Stimulated activated memory B cell treated with anti-CD40 and anti-IgM and Interleukin-4, amounts not matched to agents 10 μg/mL and 1 μg/mL and 100 μg/mL, for 72 hours (primary cell): ENCODE measurements at places on chromosomes 6 and 20.

DNA sequence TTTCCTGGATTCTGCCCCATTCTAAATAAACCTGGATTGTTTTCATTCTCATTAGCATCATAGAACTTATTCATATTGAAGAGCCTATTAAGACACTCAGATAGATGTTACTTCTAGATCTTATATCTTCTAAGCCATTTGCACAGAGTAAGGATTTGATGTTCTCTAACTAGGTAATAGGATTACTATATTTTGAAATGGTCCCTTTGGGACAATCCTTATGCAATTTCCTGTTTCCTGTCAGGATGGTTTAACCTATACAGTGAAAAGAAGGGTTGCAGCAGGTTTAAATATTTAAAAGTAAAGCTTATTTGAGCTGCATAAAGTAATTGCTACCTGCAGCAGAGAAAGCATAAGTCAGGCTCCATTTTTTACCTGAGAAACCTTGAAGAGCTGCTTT lies 860.1 kb downstream of the TFAP2A start:
- H3K36me3 ChIP-seq, result no peaks in the 10 kb centered on the region
- ATAC-seq, result no peak
- no peak overlapping the region for H3K4me3 ChIP-seq
- H3K4me1 ChIP-seq, result no peaks in the 10 kb centered on the region
- no peaks in the 10 kb centered on the region for H3K27me3 ChIP-seq

GRCh38 chr20:9454791-9455190 lies 59.6 kb upstream of the LAMP5 start:
- no peak overlapping the region for H3K27ac ChIP-seq
- H3K36me3 ChIP-seq, result no peaks in the 10 kb centered on the region
- H3K27me3 ChIP-seq, result no peaks in the 10 kb centered on the region
- ATAC-seq, result no peak
- H3K4me3 ChIP-seq, result no peak overlapping the region

- no peaks in the 10 kb centered on the region for H3K36me3 ChIP-seq
- peaks cover 15% of the 10 kb centered on the region for H3K4me1 ChIP-seq
- peak overlapping the region; percentile 84 for H3K27ac ChIP-seq
- peak overlapping the region; percentile 19 for H3K4me3 ChIP-seq
- H3K27me3 ChIP-seq, result peaks cover 16% of the 10 kb centered on the region
- ATAC-seq, result peak; percentile 85
Observed at GRCh38 chr6:135703621-135704020, 147.9 kb upstream of the PDE7B start.

DNA sequence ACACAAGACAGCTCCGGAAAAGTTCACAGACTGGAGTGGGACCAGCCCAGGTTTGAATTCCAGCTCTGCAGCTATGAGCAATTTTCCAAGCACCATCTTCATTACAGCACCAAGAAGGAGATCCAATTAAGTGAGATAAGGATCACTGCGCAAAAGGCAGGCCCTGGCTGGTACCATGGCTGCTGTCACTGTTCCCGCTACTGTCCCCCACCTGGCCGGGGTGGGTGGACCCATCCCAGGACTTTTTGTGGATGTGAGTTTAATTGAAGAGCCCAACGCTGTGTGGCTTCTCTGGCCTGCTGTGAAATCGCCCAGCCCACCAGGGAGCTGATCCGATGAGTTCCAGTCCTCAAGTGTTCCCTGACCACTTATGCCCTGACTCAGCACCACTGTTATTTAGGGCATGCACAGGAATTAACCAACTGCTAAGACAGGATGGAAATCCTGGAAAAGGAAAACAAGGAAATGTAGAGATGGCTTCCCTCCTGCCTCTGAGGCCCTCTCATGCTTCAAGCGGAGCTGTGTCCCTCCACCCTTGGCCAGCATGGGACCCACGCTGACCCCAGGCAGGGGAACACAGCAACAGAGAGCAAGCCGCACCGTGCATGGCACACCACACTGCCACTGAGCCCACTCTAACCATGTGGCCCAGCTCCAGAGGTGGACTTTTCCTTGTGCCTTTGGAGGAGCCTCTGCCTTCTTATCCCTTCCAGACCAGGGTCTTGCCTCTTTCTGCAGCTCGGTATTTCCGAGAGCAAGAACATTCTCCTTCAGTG lies 150.0 kb upstream of the CST7 start:
- no peaks in the 10 kb centered on the region for H3K27me3 ChIP-seq
- H3K27ac ChIP-seq, result no peak overlapping the region
- no peak overlapping the region for H3K4me3 ChIP-seq
- no peak for ATAC-seq
- no peaks in the 10 kb centered on the region for H3K4me1 ChIP-seq

DNA sequence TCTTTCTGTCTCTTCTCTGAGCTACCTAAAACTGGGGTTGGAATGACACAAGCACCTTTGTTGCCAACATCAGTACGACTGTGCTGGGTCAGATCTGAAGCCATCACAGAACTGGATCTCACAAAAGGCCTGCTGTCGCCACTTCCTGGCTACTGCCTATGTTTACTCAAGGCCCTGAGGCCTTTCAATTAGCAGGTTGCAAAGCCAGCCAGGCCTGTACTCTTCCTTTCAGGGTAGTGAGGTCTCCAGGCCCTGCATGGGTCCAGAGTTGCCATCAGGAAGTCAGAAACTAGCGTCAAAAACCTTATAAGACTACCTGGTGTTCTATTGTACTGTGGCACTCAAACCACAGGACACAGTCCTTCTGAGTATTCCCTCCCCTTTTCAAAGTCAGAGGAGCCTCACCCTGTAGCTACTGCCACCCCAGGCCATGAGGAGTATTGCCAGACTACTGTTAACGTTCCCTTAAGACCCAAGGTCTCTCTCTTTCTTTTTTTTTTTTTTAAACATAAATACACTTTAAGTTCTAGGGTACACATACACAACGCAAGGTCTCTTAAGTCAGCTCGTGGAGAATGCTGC lies 937.4 kb upstream of the GJE1 start:
- no peak overlapping the region for H3K4me3 ChIP-seq
- H3K27ac ChIP-seq, result no peak overlapping the region
- H3K27me3 ChIP-seq, result no peaks in the 10 kb centered on the region
- ATAC-seq, result no peak
- H3K4me1 ChIP-seq, result no peaks in the 10 kb centered on the region
- no peaks in the 10 kb centered on the region for H3K36me3 ChIP-seq

DNA sequence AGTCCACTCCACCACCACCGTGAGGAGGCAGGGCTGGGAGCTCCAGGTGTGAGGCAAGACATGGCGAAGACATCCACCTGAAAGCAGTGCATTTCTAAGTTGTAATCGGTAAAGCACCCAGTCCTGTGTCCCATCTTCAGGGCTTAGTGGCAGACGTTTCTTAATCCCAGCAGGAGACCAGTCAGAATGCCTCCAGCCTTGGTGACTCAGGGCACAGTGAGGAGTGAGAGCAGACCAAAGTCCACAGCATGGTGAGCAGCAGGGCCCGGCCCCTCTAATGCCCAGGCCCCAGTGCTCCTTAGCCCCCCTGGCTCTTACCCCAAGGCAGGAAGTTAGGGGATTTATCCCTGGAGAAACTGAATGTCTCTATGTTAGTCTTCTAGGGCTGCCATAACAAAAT lies 183.9 kb downstream of the SYNDIG1 start:
- no peak overlapping the region for H3K27ac ChIP-seq
- no peak overlapping the region for H3K4me3 ChIP-seq
- no peaks in the 10 kb centered on the region for H3K36me3 ChIP-seq
- ATAC-seq, result no peak
- H3K4me1 ChIP-seq, result peaks cover 15% of the 10 kb centered on the region

DNA sequence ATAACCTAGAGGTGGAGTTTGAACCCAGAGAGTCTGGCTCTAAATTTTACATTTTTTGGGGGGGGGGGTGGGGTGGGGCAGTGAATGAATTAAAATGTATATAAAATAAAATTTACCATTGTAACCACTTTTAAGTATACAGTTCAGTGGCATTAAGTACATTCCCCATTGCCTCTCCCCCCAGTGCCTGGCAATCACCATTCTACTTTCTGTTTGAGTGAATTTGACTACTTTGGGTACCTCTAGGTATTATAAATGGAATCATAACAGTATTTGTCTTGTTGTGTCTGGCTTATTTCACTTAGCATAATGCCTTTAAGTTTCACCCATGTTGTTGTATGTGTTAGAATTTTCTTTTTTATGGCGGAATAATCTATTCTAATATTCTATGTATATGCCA lies 2.7 kb downstream of the FAM110A start:
- no peaks in the 10 kb centered on the region for H3K27me3 ChIP-seq
- H3K27ac ChIP-seq, result no peak overlapping the region
- no peak overlapping the region for H3K4me3 ChIP-seq

GRCh38 chr6:35027807-35028206 lies 113.3 kb downstream of the TCP11 start:
- ATAC-seq, result no peak
- H3K4me3 ChIP-seq, result no peak overlapping the region
- peaks cover 23% of the 10 kb centered on the region for H3K36me3 ChIP-seq
- H3K27ac ChIP-seq, result no peak overlapping the region
- no peaks in the 10 kb centered on the region for H3K4me1 ChIP-seq
- no peaks in the 10 kb centered on the region for H3K27me3 ChIP-seq

DNA sequence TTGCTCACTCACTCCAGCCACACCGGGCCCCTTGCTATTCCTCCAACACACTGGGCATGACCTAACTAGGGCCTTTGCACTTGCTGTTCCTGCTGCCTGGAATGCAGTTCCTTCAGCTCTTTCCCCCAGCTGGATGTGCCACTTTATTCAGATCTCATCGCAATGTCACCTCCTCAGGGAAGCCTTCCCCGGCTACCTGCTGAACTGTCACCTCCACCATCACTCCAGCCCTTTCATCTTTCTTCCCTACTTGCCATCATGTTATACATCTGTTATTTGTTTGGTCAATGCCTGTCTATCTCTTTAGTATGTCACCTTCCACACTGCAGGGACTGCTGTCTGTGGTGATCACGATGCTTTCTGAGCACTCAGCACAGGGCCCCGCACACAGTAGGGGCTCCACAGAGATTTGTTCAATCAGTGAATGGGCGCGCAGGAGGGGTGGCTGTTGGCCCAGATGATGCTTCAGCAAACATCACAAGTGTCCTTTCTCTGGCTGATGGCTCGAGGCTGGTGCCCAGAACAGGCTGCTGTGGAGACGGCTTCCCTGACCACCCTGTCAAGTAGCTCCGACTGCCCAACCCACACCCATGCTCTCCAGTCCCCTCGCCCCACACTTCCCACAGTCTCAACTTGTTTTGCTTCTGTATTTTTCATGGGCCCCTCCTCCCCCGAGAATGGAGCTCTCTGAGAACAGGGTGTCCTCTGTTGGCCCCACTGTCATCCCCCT lies 31.8 kb downstream of the CEBPB start:
- ATAC-seq, result no peak
- H3K27me3 ChIP-seq, result peaks cover 34% of the 10 kb centered on the region
- peaks cover 13% of the 10 kb centered on the region for H3K4me1 ChIP-seq
- no peak overlapping the region for H3K4me3 ChIP-seq
- H3K36me3 ChIP-seq, result no peaks in the 10 kb centered on the region

GRCh38 chr6:125164696-125165095 lies 11.1 kb downstream of the TPD52L1 start:
- H3K27me3 ChIP-seq, result peaks cover 14% of the 10 kb centered on the region
- H3K4me3 ChIP-seq, result no peak overlapping the region
- no peaks in the 10 kb centered on the region for H3K36me3 ChIP-seq
- no peaks in the 10 kb centered on the region for H3K4me1 ChIP-seq

- peak within 1 kb of the TSS; percentile 69 for H3K27ac ChIP-seq
- no peaks in the 10 kb centered on the region for H3K36me3 ChIP-seq
- H3K27me3 ChIP-seq, result peaks cover 79% of the 10 kb centered on the region
- H3K4me1 ChIP-seq, result peaks cover 57% of the 10 kb centered on the region
- H3K4me3 ChIP-seq, result peak within 1 kb of the TSS; percentile 95
Observed at GRCh38 chr6:170290296-170291128, at the start of gene DLL1. DLL1 (minus strand) TSS chr6:170291078; CDS start chr6:170290139, 939 bp downstream.

GRCh38 chr20:14055127-14055742 lies 59.9 kb downstream of the MACROD2 start:
- no peak for ATAC-seq
- no peaks in the 10 kb centered on the region for H3K36me3 ChIP-seq
- peaks cover 9% of the 10 kb centered on the region for H3K27me3 ChIP-seq
- H3K27ac ChIP-seq, result no peak overlapping the region
- H3K4me1 ChIP-seq, result no peaks in the 10 kb centered on the region

DNA sequence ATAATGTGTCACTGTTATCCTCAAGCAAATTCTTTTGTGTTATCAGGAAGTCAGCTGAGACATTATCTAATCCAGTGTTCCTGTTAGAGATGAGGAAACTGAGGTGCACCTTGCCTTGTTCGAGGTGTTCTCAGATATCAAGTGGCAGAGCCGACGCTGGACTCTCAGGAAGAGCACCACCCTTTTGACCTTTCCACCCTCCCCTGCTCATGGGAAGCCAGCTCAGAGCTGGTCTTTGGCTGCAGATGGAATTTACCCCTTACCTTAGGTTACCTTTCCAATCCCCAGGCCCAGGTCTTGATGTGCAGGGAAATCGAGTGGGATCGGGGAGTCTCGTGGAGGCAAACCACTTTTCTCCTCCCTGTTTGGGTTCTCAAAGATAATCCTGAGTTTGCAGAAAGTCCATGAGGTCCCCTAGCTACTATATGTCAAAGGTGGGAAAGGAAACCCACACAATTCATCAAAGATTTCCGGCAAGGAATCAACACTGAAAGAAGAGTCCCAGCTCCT lies 62.9 kb upstream of the PIM1 start:
- no peak overlapping the region for H3K4me3 ChIP-seq
- H3K27me3 ChIP-seq, result no peaks in the 10 kb centered on the region
- H3K27ac ChIP-seq, result no peak overlapping the region
- H3K36me3 ChIP-seq, result no peaks in the 10 kb centered on the region

- no peaks in the 10 kb centered on the region for H3K27me3 ChIP-seq
- no peak overlapping the region for H3K27ac ChIP-seq
- no peaks in the 10 kb centered on the region for H3K4me1 ChIP-seq
- no peak overlapping the region for H3K4me3 ChIP-seq
- no peak for ATAC-seq
Observed at GRCh38 chr6:17352302-17352701, 41.1 kb upstream of the CAP2 start.
